Activated CD4-positive, CD25-positive, alpha-beta regulatory T cell (primary cell): ENCODE measurements at places on chromosomes 5 and 9.
A peak's percentile ranks its signal among the peaks of the same experiment; 100 is the strongest.

DNA sequence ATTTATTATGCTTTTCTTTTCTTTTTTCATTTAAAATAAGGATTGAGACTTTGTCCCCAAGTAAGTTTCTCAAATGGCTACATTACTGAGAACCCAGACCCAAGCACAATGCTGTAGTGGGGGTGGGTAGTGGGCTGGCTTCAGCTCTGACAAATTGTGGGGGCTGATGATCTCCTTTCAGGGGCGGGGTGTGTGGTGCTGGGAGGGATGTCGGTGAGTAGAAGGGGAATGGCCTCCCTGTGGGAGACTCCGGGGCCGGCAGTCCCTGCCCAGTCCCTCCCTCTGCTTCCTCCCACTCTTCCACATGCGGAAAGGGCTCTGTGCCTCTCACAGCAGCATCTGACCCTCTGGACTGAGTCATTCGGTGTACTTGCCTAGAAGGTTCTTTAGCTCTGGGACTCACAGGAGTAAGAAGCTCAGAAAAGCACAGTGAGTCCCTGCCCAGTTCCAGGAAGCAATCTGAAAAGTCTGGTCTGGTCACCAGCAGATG is 14.3 kb downstream of the CD180 start:
- DNase-seq = no peak

DNA sequence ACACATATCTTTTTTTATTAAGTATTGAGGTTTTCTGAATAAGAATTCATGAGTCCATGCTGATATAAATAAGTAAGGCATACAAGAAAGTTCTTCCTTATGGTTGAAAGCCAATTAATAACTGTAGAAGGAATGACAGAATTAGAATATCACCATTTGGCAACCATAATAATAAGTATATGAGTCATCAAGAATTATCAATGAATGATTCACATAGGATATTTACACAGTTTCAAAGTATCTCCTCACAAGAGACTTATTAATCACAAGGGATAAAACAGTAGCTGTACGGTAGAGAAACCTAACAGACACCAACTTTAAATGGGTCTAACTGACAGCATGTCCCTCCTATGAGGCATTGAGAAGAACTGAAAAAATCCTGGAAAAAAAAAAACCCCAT is 161.6 kb downstream of the NR3C1 start:
- DNase-seq = no peak

DNA sequence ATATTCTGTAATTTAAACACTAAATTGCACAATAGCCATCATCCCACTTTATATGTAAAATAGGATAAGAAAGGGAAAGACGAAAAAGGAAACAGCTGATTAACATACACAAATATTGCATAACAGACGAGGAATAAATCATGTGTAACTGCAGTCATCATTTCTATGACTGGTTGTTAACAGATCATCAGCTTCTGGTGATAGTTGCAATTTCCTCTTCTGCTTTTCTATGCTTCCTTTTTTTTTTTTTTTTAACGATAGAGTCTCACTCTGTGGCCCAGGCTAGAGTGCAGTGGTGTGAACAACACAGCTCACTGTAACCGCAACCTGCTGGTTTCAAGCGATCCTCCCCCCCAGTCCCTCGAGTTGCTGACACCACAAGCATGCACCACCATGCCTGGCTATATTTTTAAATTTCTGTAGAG is 22.5 kb upstream of the JAKMIP2 start:
- no peak for DNase-seq

GRCh38 chr5:73624888-73625287 is 1.1 kb upstream of the ARHGEF28 start:
- DNase-seq = no peak

- no peak for DNase-seq
Measured at GRCh38 chr9:15736569-15736968, 183.7 kb downstream of the CCDC171 start.

DNA sequence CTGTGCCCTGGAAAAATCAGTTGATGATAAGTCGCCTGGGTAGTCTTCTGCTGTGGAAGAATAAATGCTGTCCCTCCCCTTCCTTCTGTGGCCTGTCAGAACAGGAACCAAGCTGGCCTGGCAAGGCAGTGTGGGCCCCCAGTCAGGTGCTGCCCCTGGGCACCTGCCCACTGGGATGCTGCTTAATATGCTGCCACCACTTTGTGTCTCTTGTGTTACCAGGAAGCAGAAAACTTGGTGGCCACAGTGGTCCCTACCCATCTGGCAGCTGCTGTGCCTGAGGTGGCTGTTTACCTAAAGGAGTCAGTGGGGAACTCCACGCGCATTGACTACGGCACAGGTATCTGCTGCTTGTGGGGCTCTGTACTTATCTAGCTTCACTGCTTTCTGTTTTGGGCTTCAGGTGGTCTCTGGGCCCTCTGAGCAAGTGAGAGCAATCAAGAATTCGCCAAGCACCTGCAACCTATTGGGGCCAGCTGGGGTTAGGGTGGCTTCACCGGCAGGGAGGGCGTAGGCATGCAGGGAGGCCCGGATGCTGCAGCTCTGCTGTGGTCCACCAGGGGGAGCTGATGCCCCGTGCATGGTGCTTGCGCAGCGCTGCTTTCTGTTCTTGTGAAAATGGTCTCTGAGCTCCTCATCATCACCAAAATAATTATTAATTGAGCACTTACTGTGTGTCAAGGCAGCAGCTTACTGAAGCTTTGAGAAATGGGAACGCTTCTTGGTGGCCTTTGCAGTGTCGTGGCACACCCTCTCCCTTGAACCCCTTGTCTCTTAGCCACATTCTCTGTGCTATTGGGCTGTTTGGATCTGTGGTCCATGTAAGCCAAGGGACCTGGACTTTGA is 20.3 kb downstream of the PTPA start:
- DNase-seq = peak; percentile 75

DNA sequence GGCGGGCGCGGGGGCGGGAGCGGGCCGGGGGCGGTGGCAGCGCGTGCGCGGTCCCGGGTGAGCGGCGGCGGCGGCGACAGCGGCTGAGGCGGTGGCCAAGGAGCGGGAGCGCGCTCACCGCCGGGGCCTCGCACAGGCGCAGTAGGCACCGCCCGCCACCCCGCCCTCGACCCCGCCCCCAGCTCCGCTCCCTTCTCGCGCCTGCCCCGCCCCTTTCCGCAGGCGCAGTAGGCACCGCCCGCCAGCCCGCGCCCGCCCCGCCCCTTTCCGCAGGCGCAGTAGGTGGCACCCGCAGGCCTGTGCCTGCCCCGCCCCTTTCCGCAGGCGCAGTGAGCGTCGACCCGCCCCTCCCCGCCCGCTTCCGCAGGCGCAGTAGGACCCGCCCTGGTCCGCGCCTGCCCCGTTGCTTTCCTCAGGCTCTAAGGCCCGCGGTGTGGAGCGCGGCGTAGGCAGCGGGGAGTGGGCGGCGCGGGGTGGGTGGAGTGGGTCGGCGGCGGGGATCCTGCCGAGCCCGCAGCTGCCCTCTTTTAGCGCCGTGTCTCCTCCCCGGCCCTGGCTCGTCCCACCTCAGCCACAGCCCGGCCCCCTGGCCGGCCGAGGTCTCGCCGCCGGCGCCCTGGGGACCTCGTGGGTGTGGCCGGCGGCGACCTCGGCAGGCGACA is at the start of gene CAMSAP1:
Gene CAMSAP1, minus strand, starts transcription at position 116 of the 662 bp plus-strand sequence. CDS start 387 bp downstream, outside the sequence.
- peak; percentile 96 for DNase-seq

DNA sequence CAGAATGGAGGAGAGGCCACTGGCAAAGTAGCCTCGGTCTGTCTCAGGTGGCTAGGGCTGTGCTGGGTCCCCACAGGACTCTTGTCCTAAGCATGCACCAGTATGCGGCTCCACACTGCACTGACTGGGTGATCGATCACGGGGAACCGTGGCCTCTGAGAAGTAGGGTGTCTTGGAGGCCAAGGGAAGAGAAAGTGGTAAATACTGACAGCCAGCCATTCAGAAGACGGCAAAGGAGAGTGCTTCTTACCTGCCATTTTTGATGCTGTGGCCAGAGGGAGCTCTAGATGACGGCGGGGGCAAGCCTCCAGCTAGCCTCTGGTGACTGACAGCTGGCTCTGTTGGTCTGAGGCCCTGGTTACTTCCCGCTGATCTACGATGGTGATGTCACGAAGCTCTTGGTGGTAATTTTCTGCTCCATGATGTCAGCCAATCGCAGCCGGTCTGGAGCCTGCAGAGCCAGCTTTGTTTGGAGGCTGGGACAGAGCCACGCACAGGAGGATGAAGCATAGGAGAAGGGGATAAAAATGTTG is 40.4 kb upstream of the GADD45G start:
- DNase-seq = no peak

DNA sequence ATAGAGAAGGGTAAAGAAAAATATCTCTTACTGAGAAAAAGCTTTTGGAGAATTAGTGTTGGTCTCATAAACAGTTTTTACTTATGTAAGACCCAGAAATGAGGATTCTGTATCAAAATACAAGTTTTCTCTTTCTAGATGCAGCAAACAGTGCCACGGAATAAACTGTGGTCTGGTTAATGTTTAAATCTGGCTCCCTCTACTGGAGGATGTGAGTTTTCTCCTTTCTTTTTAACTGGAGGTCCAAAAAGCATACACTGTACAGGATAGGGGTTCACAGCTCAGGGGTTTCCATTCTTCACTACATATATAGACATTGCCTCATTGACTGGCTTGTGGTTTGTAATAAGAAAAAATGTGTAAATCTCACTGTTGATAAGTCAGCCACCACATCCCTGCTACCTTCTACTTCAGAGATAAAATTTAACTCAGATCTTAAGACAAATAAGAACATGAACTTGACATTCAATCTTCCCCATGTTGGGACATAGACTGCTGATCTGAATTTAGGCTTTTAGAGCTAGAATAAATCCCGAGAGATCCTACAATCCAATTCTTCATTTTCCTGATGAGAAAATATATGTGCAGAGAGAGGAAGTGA is 98.9 kb downstream of the CFAP95 start:
- no peak for DNase-seq

DNA sequence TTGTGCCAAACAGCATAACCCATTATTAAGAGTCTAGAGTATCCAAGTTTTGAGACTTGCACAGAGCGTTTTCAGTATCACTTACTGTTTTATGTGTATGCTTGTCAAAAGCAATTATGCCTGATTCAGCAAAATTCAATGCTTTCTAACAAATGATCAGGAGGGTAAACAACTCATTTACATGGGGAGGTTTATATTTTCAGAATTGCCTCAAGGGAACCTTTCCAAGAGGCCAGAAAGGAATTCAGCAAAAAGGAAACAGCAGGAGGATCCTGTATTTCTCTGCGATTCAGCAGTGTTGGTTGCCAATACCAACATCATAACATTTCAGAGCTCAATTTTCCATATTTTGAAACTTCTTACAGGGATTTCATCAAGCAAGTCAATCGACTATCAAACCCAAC is 69.3 kb upstream of the DAB2 start:
- no peak for DNase-seq

GRCh38 chr9:81244631-81245030 is 444.7 kb downstream of the TLE1 start:
- DNase-seq = no peak

- no peak for DNase-seq
Measured at GRCh38 chr5:84255315-84255714, 129.4 kb downstream of the EDIL3 start.

DNA sequence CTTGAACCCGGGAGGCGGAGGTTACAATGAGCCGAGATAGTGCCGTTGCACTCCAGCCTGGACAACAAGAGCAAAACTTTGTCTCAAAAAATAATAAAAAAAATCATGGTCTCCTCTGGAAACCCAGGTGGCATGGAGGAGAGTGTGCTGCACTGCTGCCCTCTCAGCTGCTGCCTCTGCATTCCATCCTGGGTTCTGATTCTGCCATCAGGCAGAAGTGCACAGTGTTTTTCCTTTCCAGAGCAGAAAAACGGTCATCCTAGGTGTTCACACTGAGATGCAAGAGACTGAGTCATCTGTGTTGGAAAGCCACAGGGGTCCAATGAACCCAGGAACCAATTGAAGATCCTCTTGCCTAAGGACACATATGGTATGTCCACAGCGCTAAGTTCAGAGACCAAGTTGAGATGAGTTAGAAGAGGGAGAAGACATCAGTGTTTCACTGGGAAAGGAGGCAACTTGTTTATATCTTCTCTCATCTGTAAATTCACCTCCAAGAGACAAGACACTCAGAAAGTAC is 88.8 kb upstream of the DMRT1 start:
- DNase-seq = no peak

DNA sequence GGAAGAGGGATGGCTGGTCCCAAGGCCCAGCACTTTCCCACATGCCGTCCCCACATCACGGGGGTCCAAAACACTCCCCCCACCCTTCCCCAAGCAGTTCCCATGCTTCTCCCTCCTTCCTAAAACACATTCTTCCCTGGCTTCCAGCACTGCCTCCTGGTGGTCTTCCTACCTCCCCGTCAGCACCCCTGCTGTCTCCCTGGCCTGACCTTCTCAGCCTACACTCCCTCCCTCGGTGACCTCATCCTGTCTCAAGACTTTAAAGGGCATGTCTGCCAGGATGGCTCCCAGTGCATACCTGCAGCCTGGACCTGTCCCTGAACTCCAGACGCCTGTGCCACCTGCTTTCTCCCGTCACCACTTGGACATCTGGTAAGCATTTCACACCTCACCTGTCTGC is 4.3 kb upstream of the NCS1 start:
- DNase-seq = no peak

- DNase-seq = no peak
Measured at GRCh38 chr9:21854594-21854993, 52.2 kb downstream of the MTAP start.

- no peak for DNase-seq
Measured at GRCh38 chr9:131500939-131501541, 1.7 kb upstream of the POMT1 start.

- no peak for DNase-seq
Measured at GRCh38 chr5:142954455-142954854, 184.3 kb downstream of the ARHGAP26 start.

- no peak for DNase-seq
Measured at GRCh38 chr5:140072812-140073211, 29.7 kb upstream of the NRG2 start.

GRCh38 chr5:73205305-73205704 is 32.3 kb downstream of the TMEM174 start:
- DNase-seq = no peak

GRCh38 chr9:124411514-124412227 is 3.6 kb downstream of the PSMB7 start:
- no peak for DNase-seq

- DNase-seq = no peak
Measured at GRCh38 chr9:133666845-133667244, 30.7 kb downstream of the DBH start.

GRCh38 chr9:859251-859650 is 17.8 kb downstream of the DMRT1 start:
- DNase-seq = no peak

- DNase-seq = no peak
Measured at GRCh38 chr9:114827641-114828302, 21.9 kb upstream of the TNFSF15 start.
